ENCODE measurements at places on chromosomes 4 and X. TPM values are rescaled to one million over a fixed set of nuclear protein-coding genes. Genes with fewer than 3 reads are reported as not detected.

The XKRX gene
- total RNA-seq, result 0.85 TPM

The MID1IP1 gene
- total RNA-seq, result 129 TPM

The CLDN24 gene
- not detected for total RNA-seq

The NAP1L3 gene
- 0.55 TPM for total RNA-seq

The FAAH2 gene
- total RNA-seq, result 40.2 TPM

The CTAG1A gene
- not detected for total RNA-seq

DNA sequence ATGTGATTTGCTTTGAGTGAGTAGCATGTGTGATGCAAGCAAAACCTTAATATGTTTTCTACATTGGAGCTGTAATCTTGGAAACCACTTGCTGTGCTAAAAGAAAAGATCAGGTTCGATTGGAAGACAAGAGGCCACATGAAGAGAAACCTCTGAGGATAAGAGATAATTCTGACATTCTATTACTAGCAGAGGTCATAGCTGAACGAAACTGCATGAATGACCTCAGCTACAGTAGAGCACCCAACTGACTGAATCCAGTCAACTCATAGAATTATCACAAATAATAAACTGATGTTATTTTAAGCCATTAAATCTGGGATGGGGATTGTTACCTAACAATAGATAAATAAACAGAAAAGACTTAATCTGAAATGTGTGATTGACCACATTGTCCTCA, 147.1 kb downstream of the CAMK2D start:
- DNase-seq, result no peak

GRCh38 chrX:70133303-70134115, at the start of gene IGBP1:
TSS of gene IGBP1 (plus strand) at chrX:70133447. CDS start at chrX:70133948, 501 bp downstream.
- peak; percentile 79 for DNase-seq

DNA sequence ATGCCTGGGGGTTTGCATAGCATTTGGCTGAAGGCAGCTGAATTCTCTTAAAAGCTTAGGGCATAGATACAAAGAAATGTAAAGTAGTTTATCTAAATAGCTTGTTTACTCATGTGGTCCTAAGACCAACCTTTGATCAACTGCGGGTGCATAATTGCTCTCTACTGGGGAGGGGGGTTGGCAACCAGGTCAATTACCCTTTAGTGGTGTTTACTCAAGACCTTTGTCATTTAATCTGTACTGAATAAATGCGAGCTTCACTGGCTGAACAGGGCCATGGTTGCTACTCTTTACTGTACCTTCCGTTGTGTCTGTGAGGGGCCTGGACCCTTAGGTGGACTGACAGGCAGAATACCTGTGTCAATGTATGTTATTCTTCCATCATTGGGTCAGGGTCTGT, 102.7 kb upstream of the FAM9C start:
- DNase-seq, result no peak

GRCh38 chrX:136170139-136170800, 22.9 kb downstream of the FHL1 start:
- no peak for DNase-seq

- DNase-seq, result no peak
These were observed 116.3 kb downstream of the STOX2 start for GRCh38 chr4:184021389-184021788.

GRCh38 chrX:153459986-153460385, 10.4 kb downstream of the HAUS7 start:
- no peak for DNase-seq

DNA sequence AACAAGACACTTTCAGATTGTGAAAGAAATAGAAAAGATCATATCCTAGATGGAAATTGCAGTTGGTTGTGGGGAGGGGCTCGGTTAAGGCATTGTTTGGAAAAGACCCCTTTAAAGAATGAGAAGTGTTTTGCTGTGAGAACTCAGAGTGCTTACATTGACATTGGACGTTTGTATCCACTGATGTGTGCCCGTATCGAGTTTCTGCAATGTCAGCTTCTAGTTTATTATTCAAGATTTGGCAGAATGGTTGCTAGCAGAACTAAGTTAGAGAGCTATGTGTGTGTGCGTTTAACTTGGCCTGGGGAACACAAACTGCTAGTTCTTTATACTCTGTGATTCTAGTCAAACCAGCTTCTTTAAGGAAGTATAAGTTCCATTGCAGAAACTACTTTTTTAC, 2702.5 kb downstream of the PCDH7 start:
- DNase-seq, result no peak

DNA sequence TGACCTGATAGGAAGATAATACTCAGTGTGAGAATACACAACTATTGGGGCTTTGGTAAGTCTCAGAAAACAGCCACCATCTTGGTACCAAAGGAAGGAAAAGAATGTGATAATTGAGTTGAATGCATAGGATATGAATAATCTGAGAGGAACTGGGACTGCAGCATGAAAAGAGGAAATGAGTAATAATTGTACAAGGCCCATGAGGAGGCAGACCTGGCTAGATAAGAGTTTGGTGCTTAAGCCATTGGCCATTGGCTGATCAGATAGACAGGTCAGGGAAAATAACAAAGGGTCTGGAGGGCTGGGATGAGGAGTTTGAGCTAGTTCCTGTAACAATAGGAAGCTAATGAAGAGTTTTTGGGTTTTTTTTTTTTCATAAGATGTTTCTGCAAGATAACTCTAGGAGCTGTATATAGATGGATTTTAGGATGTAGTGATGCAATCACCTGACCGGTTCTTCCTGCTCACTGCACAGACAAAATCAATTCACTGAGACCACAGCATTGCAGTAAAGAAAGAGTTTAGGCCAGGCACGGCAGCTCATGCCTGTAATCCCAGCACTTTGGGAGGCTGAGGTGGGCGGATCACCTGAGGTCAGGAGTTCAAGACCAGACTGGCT, 5.3 kb upstream of the TRMT2B start:
- no peak for DNase-seq

GRCh38 chr4:15340902-15341732, 86.7 kb upstream of the C1QTNF7 start:
- DNase-seq, result no peak

GRCh38 chrX:132120913-132121312, 6.9 kb downstream of the FRMD7 start:
- DNase-seq, result no peak
